ENCODE measurements at places on chromosomes 5 and 9.

- DNase-seq, result peak; percentile 5
These were observed 9.4 kb upstream of the C5orf58 start for GRCh38 chr5:170223360-170223759.

DNA sequence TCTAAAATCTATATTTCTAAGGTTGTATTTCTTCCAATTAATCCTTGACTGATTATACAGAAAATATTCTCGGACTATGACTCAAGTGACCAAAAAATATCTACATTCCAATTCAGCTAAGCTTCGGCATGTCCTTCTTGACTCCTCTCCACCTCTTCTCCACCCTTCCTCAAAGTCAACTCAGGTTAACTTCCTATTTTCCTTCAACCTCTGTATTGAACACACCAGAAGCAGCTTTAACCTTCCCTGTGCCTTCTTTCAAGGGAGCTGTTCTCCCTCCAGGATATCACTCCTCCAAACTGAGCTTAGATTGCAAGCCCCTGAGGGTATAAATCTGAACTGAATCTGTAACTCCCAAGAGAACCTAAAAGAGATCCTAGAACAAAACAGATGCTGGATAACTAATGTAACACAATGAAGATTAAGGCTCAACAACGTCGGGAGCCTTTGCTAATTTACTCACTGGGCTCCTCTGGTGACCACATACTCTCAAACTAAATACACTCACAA, 1.1 kb downstream of the SLCO4C1 start:
- DNase-seq, result no peak

GRCh38 chr9:121577166-121577565, 74.3 kb upstream of the DAB2IP start:
- no peak for DNase-seq

DNA sequence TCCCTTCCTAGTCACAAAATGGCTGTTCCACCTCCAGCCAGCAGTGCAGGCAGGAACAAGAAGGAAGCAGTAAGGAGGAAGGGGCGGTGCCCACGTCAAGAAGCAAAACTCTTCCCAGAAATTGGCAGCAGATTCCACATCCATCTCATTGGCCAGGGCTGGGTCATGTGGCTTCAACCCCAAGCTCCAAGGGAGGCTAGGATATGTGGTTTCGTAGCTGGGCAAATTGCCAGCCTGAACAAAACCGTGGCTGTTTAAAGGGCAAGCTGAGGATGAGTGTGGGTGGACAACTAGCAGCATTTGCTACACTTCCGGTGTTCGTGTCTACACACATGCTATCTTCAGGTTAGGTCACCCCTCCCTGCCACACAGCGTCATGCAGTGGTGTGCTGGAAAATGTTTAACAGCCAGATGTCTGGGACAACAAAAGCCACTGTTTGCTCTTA, 92.1 kb upstream of the MAP1B start:
- peak; percentile 55 for DNase-seq

GRCh38 chr5:5165541-5166002, 25.4 kb downstream of the ADAMTS16 start:
- DNase-seq, result no peak

- no peak for DNase-seq
These were observed 91.2 kb downstream of the PJA2 start for GRCh38 chr5:109318455-109319108.

DNA sequence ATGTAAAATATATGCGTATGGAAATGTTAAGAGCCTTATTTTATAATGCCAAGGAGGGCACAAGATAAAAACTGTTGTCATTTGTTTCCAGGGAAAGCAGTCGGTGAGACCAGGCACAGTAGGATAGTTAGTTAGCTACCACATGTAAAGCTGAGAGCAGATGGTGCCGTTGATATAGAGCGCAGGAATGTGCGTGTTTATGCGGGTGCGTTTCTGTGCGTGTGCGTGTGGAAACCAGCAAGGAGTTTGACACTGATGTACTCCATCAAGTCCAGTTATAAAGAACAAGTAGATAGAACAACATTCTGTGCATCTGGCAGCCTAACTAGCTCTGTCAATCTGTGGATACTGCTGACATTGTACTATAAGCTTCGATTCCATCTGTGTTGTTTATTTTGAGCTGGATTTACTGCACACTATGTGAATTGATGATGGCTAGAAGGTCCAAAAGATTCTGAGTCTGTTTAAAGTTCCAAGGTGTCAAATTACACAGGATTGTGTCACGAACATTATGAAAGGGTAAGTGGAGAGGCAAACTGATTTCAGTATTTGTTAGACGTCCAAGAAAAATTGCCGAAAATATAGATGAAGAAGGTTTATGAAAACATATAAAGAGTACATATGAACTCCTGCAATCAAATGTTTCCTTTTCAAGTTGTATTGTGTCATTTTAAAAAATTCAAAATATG, 494.9 kb upstream of the MEF2C start:
- DNase-seq, result no peak

- DNase-seq, result no peak
These were observed 203.7 kb upstream of the TAS2R1 start for GRCh38 chr5:9833871-9834270.

DNA sequence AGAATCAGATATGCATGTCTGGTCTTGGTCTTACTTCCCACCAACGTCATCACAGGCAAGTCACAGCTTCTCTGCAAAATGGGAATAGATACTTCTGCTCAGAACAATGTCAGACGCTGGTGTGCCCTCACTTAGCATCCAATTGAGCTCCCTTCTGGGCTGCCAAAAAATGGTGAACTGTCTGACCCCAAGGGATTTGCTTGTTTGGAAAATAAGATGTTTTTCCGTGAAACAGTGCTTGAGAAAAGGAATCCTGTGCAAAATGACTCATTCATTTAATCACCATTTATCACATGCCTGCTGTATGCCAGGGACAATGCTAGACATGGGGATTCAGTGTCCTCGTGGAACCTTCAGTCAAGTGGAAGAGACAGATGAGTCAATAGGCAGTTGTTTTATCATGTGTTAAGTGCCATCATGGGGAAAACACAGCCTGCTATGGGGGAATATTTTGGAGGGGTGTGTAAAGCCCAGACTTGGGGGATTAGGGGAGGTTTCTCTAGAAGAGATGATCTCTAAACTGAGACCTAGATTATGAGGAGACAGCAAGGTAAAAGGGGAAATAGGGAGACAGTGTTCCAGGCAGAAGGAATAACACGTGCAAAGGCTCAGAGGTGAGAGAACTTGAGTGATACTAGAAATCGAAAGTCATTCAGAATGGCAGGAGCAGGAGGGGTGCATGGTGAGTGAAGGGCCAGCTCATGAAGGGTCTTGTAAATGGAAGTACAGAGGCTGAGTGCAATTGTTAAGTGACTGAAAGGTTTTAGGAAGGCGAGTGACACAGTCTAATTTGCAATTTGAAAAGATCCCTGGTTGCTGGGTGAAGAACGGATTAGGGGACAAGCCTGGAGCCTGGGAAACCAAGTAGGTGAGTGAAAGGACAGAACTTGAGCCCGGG, 3.9 kb downstream of the NIPAL4 start:
- DNase-seq, result no peak

GRCh38 chr9:133003671-133004090, 25.2 kb downstream of the GFI1B start:
- DNase-seq, result no peak

DNA sequence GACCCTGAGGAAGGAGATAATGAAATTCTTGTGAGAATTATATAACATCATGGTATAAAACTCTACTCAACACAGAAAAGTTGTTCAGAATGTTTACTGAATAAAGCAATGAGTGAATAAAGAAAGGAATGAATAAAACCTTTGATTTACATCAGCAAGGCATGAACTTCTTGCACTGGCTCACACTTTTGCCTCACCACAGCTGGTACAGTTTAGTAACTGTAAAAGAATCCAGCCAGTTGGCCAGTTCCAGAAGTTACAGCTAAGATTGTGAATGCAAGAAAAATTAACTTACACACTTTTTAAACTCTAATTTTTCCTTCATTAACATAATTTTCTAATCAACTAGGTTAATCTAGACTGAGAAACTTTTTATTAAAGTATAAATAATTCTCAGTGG, 490.9 kb downstream of the NFIB start:
- peak; percentile 28 for DNase-seq

DNA sequence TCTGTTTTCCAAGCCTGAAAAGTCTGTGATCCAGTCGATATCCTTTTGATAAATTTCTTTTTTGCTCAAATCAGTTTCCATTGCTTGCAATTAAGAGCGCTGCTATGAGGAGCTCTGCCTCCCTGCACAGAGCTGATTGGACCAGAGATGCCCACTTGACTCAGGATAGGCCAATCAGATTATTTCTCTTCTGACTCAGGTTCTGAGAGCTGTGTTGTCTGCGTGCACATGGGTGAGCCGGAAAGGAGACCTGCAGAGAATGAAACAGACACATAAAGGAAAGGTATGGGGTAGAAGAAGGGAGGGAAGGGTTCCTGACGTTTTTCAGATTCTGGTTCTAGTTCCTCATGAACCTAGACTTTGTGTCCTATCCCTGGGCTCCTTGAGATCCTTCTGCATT, 15.8 kb upstream of the FABP6 start:
- DNase-seq, result no peak

- no peak for DNase-seq
These were observed 3.8 kb downstream of the RGMB start for GRCh38 chr5:98777295-98777694.

- no peak for DNase-seq
These were observed 345.6 kb upstream of the ACTBL2 start for GRCh38 chr5:57828221-57828620.

- no peak for DNase-seq
These were observed 82.7 kb downstream of the HSD17B3 start for GRCh38 chr9:96219026-96219899.

DNA sequence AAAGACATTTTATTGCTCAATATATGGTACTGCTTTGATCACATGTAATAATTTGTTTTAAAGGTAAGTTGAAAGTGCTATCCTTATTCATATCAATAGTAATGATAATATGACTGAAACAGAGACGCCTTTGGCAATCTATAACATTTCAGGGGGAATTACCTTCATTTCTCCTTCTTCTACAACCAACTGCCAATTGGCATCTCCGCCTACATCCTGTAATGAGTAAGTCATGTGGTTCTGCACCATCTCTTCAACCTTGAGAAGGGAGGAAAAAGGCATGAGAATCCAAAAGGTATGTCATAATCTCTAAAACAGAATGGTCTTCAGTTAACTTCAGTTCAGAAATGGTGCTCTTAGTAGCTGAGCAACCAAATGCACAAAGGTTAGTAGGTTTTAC, 52.4 kb downstream of the HMGCR start:
- DNase-seq, result no peak

DNA sequence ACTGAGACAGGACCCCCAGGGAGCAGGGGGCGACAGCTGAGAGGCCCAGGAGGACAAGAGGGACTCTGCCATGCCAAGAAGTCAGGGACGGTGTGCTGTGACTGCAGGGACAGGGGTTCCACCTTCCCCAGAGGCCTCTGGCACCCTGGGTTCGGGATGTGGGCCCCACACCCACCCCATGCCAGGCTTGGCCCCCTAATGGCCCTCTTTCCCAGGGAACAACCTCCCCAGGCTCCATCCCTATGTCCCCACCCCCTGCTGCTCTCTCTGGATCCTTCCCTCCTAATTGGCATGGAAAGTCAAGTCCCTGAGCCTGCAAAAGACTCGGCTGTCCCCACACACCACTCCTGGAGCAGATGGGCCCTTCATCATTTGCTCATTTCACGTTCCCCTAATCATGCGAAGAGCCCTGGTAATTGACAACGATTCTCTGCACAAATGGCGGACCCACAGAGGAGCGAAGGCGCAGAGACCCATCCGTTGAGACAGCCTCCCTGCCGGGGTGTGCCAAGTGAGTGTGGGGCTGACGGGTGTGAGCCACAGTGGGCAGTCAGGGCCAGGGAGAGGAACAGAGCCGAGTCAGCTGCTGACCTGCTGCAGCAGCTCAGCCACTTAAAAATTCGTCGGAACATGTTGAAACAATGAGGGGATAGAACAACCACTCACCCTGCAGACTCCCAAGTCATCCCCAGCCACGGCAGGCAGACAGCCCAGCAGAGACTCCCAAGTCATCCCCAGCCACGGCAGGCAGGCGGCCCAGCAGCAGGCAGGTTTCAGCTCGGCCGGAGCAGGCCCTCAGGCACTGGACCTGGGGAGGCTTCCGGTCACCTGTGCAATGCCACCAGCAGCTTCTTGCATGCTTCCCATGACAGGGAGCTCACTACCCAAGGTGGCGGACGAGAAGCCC, 109.0 kb downstream of the VAV2 start:
- no peak for DNase-seq

DNA sequence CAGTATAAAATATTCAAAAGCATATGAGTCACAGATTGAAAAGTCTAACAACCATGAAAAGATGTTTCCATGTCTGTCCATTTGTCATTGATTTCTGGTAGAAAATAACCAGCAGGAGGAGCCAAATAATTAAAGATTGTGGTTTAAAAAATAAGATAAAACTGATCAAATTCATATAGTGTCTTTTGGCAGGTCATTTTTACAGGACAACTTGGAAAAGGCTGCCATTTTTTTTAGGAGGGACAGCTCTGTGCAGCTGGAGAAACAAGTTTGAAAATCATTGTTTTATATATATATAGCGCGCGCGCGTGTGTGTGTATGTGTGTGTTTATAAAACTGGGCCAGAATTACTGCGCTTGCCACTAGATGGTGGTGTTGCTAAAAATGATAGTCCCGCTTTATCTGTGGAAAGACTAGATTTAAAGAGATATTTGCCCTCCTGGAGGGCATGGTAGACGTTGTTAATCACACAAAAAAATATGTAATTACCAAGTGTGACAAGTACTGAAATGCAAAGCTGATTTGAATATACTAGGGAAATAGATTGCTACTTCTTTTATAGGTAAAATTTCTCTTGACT, 1.3 kb upstream of the TRMO start:
- peak; percentile 61 for DNase-seq

GRCh38 chr5:44536650-44537260, 147.5 kb upstream of the FGF10 start:
- DNase-seq, result peak; percentile 3

DNA sequence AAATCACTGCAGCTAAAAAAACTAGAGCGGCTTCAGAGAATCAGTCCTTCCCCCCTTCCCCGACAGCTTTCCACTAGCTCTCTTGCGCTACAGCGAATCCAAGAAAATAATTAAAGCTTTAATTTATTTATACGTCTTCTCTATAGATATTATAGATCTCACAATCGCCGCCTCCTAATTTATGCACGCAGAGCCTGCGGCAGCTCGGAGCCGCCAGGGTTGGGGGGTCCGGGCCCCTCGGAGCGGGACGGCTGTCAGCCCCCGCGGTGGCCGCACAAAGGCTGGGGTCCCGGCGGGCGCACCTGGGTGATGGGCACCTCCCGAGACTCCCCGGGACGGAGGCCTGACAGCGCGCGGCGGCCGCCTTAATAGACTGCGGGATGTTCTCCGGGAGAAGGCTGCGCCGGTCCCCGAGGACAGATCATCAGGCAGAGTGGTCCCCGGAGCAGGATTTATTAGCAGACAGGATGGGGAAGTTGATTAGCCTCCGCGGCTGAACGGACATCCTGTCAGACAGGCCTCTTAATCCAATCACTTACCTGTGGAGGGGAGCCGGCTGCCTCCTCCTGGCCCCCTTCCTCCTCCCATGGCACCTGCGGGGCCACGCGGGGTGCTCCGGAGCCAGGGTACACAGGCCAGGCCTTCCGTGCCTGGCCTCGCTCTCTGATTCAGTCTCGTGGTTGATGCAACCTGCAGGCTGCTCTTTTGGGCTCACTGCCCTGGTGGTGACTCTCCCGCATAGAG, 166.8 kb downstream of the MELK start:
- no peak for DNase-seq

All from astrocyte of the cerebellum (primary cell).